ENCODE measurements at places on chromosomes 16 and 17. TPM values are rescaled to one million over a fixed set of nuclear protein-coding genes. Genes with fewer than 3 reads are reported as not detected.

DNA sequence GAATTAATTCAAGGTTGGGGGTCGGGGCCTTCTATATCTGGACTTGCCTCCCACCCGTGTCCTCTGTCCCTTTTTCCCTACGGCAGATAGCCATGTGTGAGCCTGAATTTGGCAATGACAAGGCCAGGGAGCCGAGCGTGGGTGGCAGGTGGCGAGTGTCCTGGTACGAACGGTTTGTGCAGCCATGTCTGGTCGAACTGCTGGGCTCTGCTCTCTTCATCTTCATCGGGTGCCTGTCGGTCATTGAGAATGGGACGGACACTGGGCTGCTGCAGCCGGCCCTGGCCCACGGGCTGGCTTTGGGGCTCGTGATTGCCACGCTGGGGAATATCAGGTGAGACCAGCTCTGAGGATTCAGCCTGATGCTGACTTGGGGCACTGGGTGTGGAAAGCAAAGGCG lies 365 bp downstream of the AQP8 start:
- no peak for DNase-seq

PARN gene
- polyA plus RNA-seq: 26.6 TPM

DNA sequence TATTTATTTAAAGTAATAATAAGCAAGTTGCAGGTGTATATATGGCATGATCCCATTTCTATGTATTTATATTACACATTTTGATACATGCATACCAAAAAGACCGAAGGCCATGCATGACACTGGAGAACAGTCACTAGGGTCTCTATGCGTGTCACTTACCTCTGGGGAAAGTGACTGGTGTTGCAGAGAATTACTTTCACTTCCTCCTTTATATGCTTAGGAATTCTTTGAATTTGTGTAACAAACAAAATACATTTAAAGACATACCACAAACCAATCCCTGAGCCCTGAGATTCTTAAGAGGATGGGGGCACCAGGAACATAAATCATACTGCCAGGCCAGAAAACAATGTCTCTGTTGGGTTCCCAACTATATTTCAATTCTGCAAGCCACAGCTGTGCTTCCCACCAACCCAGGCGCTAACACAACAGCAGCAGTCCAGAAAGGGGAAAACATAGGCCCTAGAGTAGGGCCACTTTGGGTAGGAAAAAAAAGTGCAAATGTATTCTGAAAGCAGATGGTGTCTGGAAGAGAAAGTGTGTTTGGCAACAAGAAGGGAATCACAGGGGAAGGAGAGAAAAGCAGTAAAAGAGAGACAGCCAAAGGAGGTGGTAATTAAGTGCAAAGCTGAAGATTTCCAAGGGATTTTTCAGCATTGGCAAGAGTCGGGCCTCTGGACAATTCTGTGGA lies 24.5 kb upstream of the HYDIN start:
- DNase-seq: peak; percentile 3

C17orf50 gene
- polyA plus RNA-seq: 0.21 TPM

DNA sequence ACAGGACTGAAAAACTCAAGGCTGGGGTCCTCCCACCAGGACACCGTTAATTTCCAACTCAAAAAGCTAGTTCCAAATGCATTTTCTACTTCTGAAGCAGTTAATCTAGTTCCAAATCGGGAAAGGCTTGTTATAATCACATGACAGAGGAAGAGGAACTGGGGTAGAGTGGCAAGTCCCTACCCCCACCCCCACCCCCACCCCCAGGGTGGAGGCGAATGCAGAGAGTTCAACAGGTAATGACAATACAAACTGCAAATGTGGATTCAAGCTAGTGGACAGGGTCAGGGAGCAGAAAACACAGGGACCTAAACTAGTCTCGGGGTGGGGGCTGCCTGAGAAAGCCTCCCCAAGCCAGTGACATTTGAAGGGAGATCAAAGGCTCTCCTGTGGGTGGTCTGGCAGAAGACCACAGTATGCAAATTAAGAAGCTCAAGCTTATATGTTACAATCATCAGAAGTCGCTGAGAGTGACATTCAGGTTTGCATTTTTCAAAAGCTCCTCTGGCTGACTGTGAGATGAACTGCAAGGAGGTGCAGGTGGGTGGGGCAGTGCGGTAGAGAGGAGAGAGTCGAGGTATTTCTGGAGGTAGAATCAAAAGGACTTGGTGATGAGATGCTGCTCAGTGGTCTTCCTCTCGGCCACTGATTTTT lies 56.4 kb upstream of the SLC25A19 start:
- no peak for DNase-seq

DNA sequence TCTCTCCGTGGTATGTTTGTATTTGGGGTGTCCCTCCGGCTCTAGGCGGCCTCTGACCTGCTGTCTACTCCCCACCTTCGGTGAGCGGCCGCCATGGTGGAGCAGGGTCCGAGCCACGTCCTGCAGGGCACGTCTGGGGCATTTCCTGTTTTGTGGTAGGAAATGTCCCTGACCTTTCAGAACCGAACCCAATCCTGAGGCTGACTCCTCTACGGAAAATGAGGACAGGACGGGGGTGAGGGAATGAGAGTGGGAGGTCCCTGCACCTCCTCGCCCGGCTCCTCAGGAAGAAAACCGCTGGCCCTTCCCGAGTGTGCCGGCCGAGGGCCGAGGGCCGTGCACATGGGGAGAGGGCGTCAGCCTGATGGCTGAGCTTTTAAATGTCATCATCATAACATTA lies 45.8 kb downstream of the WDR45B start:
- DNase-seq: no peak

RABEP1 gene
- 56.9 TPM for polyA plus RNA-seq

DNA sequence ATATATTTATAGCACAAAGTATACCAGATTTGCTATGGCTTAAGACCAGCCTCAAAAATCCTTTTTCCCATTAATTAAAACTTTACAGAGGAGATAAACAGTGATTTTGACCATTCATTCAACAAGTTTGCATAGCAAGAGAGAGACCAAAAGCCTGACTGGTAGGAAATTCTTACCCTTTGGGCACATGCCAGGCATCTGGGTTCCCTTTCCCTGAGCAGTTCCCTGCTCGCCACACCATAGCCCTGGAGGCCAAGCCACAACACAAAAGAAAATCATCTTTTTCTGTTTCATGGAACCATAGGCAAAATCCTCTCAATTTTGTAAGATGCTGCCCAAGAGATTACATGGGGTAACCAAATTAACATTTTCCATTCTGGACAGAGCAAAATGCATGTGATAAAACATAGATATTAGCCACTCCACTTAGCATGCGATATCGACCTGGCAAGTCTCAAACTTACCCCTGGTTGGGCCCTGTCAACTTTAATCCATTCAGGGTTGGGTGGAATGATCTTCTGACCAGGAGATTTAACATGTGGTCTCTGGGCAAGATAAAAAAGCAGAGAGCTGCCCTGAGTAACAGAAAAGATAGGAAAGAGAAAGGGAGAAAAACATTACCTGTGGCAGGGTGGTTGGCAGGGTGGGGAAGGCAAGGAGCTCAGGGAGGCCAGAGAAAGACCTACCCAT lies 57.6 kb upstream of the B4GALNT2 start:
- DNase-seq: no peak

DNA sequence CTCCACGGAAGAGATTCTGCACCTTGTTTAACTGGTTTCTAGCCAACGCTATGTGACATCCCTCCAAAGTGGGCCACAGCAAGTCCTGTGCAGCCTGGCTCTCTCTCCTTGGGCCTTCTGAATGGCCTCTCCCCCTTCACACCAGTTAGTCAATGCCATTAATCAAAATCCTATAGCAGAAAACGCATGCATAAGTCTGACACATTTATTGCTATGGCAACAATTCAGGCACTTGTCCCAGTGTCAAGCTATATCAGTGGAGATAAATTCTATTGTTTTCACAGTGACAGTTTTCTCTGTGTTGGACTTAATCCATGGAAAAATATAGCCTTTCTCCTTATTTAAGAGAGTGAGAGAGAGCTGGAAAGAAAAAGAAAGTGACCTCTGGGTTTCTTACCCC lies 87.2 kb upstream of the TOX3 start:
- no peak for DNase-seq

GRCh38 chr17:6913608-6914443 lies 82.0 kb upstream of the ALOX12 start:
- peak; percentile 58 for DNase-seq

DNA sequence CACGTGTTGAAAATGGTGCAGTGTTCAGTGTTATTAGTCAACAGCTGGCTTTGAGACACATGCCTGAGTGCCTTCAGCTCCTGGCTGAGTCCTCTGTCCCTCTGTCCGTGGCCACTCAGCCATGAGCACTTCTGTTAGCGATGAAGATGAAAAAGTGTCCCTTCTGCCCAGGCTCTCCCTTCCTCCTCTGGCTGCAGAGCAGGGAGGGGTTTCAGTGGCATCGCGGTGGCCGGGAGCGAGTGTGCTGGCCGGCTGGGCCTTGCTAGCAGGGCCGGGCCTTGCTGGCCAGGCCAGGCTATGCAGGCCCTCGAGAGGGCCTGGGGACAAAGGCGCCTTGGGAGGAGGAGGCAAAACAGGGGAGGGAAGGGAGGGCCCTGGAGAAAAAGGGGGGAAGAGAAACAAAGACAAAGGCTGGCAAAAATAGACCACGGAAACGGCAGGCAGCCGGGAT lies 47.7 kb downstream of the CMIP start:
- no peak for DNase-seq

DNA sequence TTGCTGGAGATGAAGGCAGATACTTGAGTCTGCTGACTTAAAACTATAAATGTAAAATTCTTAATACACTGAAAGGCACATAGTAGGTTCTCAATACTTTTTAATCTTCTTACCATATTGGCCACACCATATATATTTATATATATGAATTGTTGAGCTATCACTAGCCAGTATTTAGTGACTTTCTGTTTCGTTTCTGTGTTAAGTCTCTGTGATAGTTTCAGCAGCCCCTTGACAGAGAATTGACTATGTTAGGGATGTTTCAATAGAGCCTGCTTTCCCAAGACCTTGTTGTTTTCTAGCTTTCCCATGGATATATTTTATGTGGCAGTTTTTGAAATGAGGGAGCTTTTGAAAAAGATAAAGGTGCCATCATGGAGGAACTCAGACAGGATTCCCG lies 206.5 kb upstream of the GOT2 start:
- no peak for DNase-seq

SSTR5 gene
- not detected for polyA plus RNA-seq

CCDC144A gene
- polyA plus RNA-seq: 12.1 TPM

DNA sequence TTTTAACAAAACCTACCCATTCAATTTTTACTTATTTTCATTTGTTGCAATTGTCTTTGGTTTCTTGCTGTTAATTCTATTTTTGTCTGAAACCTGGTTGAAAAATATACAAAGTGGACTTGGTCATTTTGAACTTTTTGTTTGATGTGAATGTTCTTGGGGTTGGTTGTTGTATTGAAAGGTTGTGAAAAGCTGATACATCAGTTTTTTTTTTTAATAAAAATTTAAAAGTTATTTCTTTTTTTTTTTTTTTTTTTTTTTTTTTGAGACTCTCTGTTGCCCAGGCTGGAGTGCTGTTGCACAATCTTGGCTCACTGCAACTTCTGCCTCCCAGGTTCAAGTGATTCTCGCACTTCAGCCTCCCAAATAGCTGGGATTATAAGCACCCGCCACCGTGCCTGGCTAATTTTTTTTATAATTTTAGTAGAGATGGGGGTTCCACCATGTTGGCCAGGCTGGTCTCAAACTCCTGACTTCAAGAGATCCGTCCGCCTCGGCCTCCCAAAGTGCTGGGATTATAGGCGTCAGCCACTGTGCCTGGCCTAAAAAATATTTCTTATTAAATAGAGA lies 28.9 kb downstream of the WIPF2 start:
- no peak for DNase-seq

DNA sequence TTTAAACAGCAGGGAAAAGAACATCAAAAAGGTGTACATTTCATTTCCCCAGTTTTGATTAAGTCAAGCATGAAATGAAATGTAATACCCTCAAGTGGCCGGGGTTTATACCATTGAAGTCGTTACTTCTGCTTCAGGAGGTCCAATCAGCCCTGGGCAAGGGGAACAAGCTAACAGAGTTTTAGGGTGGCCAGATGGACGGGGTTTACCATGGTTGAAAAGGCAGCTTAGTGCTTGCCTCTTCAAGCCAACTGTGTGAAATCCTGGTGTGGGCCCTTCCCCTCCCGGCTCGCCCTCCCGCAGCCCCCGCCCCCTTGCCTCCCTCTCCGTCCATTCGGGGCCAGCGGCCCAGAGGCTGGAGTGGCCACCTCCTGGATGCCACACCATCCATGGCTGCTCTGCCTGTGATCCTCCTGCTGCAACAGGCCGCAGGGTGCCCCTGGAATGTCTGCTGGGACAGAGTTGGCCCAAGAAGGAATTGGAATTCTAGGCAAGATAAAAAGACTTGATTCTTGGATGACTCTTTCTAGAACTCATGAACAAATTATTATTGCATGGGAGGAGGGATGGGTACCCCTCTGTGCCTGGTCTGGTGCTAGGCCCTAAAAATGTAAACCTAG lies 296.2 kb upstream of the IRX3 start:
- DNase-seq: no peak

GRCh38 chr16:746637-747036 lies 5.8 kb upstream of the CIAO3 start:
- DNase-seq: no peak

GRCh38 chr17:79952265-79952877 lies 83.3 kb downstream of the TBC1D16 start:
- no peak for DNase-seq

SDR42E2 gene
- polyA plus RNA-seq: 0.36 TPM

ZNF423 gene
- 29.9 TPM for polyA plus RNA-seq

UBE2Z gene
- polyA plus RNA-seq: 104 TPM

NLRC3 gene
- polyA plus RNA-seq: 2.5 TPM

- DNase-seq: no peak
These were observed 6.5 kb downstream of the ERCC4 start for GRCh38 chr16:13926464-13926863.

TBX21 gene
- polyA plus RNA-seq: 0.64 TPM

DNA sequence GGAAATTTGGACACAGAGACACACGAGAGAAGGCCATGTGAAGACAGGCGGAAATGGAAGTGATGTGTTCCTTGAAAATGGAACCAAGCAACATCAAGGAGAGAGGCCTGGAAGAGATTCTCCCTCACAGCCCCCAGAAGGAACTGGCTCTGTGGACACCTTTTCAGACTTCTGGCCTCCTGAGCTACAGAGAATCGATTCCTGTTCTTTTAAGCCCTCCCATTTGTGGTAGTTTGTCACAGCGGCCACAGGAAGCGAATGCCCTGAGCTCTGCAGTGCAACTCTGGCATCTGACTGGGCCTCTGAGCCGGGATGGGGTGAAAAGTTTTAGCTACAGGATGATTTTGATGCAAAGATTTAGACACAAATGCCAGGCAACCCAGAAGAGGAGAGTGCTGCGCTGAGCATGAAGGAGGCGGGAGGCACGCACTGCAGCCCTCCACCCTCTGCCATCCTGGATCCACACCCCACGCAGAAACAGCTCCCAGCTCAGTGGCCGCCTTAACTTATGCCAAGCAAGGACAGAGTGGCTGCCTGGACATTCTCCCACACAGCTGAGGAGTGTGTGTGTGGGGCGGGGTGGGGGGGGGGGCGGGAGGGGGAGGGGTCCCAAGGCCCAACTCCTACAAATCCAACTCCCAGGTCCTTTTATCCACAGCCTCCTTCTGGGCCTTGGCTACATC lies 2.2 kb downstream of the TIMP2 start:
- DNase-seq: no peak

DNA sequence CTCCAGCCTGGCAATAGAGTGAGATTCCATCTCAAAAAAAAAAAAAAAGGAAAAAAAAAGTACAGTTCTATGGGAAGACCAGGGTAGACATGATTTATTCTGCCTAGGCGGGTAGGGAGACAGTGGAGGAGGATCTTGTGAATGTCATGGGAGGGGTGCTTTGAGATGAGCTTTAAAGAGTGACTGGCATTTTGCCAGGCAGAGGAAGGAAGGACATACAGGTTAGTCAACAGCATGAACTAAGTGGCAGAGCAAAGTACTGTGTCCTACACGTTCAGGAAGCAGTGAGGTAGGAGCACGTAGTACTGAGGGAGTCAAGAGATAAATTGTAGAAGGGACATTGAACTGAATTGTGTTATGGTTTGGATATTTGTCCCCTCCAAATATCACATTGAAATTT lies 451.5 kb downstream of the TOX3 start:
- no peak for DNase-seq
